ENCODE measurements at places on chromosomes 7 and 10. TPM values are rescaled to one million over a fixed set of nuclear protein-coding genes. Genes with fewer than 3 reads are reported as not detected.

- H3K4me3 ChIP-seq, result no peak overlapping the region
- no peak overlapping the region for H3K27ac ChIP-seq
- H3K4me1 ChIP-seq, result no peaks in the 10 kb centered on the region
- no peaks in the 10 kb centered on the region for H3K36me3 ChIP-seq
- no peaks in the 10 kb centered on the region for H3K27me3 ChIP-seq
- DNase-seq, result no peak
Observed at GRCh38 chr10:132464256-132465192, 67.5 kb downstream of the PWWP2B start.

GRCh38 chr7:157514746-157515145, 177.9 kb downstream of the DNAJB6 start:
- no peak overlapping the region for H3K27ac ChIP-seq
- no peaks in the 10 kb centered on the region for H3K4me1 ChIP-seq
- no peak overlapping the region for H3K4me3 ChIP-seq
- H3K27me3 ChIP-seq, result no peaks in the 10 kb centered on the region
- DNase-seq, result no peak

GRCh38 chr7:113281223-113281622, 162.9 kb upstream of the SMIM30 start:
- H3K27me3 ChIP-seq, result no peaks in the 10 kb centered on the region
- no peak overlapping the region for H3K27ac ChIP-seq
- H3K4me1 ChIP-seq, result no peaks in the 10 kb centered on the region
- no peaks in the 10 kb centered on the region for H3K36me3 ChIP-seq
- DNase-seq, result no peak

GRCh38 chr10:118216020-118216419, 126.1 kb downstream of the FAM204A start:
- peaks cover 12% of the 10 kb centered on the region for H3K27me3 ChIP-seq
- no peak overlapping the region for H3K4me3 ChIP-seq
- DNase-seq, result no peak
- no peaks in the 10 kb centered on the region for H3K36me3 ChIP-seq

GRCh38 chr10:75024971-75025523, 86.4 kb upstream of the SAMD8 start:
- no peak overlapping the region for H3K27ac ChIP-seq
- no peak for DNase-seq

GRCh38 chr10:97762056-97762455, 9.7 kb downstream of the SFRP5 start:
- H3K27ac ChIP-seq, result no peak overlapping the region
- H3K4me3 ChIP-seq, result no peak overlapping the region
- H3K36me3 ChIP-seq, result peaks cover 31% of the 10 kb centered on the region

DNA sequence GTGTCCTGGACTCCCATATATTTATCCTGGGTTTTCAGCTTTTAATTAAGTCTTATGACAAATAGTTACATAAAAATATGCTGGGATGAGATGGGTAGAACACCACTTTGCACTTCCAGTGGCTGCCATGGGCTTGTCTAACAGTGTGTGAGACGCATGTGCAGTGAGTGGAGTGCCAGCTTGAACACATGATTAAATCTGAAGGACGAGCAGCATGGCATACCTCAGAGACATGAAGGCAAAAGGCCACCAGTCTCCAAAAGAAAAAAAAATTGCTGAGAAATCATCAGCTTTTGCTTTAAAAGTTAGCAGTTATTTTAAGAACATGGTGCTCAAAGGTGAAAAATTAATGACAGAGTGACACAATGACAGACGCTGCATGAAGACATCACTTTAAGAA, 139.0 kb upstream of the ADCY1 start:
- no peak for DNase-seq
- H3K4me3 ChIP-seq, result no peak overlapping the region
- H3K27ac ChIP-seq, result no peak overlapping the region
- no peaks in the 10 kb centered on the region for H3K36me3 ChIP-seq
- H3K27me3 ChIP-seq, result peaks cover 6% of the 10 kb centered on the region

DNA sequence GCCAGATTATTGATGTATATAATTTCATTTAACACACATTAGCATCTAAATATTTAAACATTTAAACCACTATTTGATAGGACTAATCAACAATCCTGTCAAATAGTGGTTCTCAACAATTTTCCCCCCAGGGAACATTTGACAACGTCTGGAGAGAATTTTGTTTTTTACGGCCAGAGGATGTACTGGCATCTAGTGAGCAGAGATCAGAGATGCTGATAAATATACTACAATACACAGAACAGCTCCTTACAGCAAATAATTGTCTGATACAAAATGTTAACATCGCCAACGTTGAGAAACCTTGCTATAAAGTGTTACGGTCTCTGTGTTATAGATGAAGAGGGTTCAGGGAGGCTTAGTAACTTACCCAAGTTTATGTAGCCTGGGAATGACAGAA, 25.0 kb upstream of the TMEM229A start:
- H3K27me3 ChIP-seq, result no peaks in the 10 kb centered on the region
- no peak for DNase-seq
- H3K27ac ChIP-seq, result no peak overlapping the region
- H3K4me3 ChIP-seq, result no peak overlapping the region
- no peaks in the 10 kb centered on the region for H3K36me3 ChIP-seq

NACAD gene
- total RNA-seq, result 0.08 TPM

ZNF487 gene
- 7.5 TPM for total RNA-seq

ANXA11 gene
- total RNA-seq, result 153 TPM

TMEM196 gene
- total RNA-seq, result not detected

All from CD4-positive, alpha-beta T cell (primary cell).